ENCODE measurements at places on chromosomes 6 and 20.

DNA sequence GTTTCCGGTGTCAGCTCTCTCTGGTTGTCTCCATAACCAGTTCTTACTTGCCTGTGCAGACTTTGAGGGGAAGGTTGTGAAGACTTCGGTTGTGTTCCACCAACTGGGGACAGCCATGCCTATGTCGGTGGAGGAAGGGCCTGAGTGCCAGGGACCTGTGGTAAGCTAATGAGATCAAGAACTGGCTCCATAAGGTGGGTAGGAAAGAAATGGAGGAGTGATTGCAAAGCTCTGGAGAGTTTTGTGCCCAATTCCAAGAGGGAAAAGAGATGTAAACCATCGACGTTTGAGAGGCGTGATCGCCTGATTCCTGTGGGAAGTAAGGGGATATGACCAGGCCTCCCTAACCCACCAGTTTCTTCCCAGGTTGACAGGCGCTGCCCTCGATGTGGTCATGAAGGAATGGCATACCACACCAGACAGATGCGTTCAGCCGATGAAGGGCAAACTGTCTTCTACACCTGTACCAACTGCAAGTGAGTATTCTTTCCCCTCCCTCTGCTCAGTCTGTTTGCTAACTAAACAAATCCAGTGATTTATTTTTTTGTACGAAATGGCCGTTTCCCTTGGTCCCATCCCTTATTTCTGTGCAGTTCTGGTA lies 893 bp downstream of the POLR1H start:
- no peak for DNase-seq

- peak; percentile 98 for DNase-seq
These were observed 129.2 kb downstream of the HFE start for GRCh38 chr6:26216359-26216885.

GRCh38 chr6:84979541-84979940 lies 215.1 kb upstream of the TBX18 start:
- no peak for DNase-seq

DNA sequence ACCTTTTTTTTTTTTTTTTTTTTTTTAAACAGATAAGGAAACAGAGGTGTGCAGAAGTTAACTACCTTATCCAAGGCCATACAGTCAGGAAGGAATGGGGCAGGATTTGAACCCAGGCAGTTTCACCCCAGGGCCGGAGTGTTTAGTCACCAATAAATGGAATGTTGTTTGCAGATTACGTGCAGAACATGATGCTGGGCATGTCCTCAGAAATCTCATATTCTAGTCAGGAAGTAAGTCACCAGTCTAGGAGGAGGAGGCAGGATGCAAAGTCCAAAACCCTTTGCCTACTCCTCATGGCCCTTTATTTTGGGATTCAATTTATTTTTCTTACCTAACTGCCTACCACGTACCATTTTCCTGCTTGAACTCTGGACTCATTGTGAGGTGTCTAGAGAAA lies 57.1 kb upstream of the LRRC1 start:
- DNase-seq: no peak

DNA sequence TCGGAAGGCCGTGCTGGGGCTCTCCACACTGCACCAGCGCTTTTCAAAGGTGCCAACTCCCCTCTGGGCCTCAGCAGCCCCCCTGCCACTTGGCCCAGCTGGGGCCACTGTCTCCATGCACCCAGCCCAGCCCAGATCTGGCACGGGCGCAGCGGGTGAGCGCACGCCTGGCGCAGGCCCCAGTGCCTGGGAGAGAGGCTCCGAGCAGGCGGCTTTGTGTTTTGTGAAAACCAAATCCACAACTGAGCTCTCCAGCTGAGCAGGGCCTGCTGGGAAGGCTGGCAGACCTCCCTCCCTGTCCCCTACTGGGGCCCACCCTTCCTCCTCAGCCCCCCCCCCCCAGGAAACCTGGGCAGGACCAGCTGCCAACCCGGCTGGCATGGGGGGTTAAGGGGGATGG lies 17.0 kb downstream of the MDGA1 start:
- no peak for DNase-seq
